Left renal cortex interstitium (tissue), 4 donors: ENCODE measurements at places on chromosomes 13 and 19.
A peak's percentile ranks its signal among the peaks of the same experiment; 100 is the strongest.

DNA sequence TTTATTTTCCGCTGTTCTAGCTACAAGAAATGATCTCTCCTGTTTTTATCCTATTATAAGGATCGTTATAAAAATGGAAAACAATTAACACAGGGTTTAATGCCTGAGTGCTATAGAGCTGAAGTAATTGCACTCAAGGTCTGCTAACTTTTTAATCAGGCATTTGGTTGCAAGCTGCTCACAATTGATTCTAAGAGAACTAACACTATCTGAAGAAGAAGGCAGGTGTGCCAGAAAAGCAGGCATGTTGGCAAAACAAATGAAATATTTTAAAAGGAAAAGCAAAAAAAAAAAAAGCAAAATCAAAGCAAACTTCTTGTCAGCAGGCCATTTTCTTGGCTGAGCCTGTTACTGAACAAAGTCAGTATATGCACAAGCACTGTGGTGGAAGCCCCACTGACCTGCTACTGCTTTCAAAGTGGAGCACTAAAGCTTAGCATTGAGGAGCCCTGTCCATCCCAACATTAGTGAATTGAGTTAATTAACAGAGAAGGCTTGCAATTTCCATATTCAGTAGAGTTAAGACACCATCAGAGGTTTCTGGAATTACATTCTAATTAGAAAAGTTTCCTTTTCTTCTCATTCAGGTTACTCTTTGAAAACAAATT lies 574.2 kb downstream of the PCDH9 start:
- no peak for DNase-seq

DNA sequence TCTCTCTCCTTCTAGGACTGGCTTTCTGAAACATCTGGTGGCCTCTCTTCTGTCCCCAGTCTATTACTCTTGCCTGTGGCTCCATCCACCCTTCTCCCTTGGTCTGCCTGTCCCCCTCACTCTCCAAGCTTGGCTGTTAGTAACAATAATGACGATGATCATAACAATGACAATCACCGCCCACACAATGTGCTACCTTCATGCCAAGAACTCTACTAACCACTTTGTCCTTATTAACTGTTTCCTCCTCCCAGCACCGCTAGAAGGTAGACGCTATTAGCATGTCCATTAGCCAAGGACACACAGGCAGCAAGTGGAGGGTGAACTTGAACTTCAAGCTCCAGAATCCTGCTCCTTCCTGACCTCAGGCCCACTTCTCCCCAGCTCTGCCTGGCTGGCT lies 2.7 kb downstream of the GYS1 start:
- no peak for DNase-seq

- DNase-seq = no peak
Observed at GRCh38 chr19:32068793-32069192, 276.6 kb upstream of the ZNF507 start.

DNA sequence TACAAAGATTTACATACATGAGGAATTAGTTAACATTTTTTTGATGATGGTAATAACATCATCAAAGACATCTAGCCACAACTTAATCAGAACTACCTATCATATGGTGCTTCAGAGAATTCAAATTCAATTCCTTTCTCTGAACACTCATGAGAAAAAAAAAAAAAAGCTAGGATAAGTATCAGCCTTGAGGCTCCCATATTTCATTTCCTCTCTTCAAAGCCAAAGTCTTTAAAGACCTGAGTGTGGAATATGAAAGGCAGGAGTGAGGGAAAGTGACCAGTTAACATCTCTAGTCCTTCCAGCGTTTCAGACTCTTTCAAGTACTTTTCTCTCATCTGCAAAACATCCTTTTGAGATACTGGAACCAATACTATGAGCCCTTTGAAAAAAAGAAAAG lies 137.5 kb downstream of the DCLK1 start:
- DNase-seq = no peak

DNA sequence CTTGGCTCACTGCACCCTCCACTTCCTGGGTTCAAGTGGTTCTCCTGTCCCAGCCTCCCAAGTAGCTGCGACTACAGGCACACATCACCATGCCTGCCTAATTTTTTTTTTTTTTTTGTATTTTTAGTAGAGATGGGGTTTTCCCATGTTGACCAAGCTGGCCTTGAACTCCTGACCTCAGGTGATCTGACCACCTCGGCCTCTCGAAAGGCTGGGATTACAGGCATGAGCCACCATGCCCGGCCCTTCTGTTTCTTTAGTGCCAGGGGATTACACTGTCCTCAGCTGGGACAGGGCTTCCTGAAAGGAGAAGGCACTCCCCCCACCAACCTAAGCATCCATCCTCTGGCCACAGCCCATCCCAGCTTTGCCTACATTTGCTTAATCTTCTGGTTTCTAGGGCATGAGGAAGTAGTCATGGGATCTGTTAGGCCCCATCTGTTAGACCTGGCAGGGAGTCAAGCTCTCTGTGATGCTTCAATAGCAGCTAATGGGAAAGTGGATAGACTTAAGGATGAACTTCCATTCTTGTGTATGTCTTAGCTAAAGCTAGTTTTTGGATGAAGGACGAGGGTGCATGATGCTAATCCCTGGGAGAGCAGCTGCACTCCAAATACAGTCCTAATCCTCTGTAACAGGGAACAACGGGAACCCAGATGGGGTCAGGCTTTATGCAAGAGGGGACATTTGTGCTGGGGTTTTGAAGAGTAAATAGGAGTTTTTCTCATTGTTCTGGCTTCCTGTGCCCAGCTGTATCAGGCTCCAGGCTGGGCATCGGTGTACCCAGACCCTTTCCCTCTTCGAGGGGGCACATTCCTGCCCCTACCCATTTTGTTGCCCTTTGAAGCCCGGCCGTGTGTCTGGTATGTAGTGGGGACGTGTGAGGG lies 2.6 kb downstream of the VAV1 start:
- no peak for DNase-seq

- no peak for DNase-seq
Observed at GRCh38 chr13:41597348-41598041, 140.1 kb downstream of the RGCC start.

GRCh38 chr13:23629566-23630272 lies 59.5 kb downstream of the TNFRSF19 start:
- DNase-seq = no peak

- no peak for DNase-seq
Observed at GRCh38 chr13:70755456-70755855, 647.2 kb upstream of the KLHL1 start.

DNA sequence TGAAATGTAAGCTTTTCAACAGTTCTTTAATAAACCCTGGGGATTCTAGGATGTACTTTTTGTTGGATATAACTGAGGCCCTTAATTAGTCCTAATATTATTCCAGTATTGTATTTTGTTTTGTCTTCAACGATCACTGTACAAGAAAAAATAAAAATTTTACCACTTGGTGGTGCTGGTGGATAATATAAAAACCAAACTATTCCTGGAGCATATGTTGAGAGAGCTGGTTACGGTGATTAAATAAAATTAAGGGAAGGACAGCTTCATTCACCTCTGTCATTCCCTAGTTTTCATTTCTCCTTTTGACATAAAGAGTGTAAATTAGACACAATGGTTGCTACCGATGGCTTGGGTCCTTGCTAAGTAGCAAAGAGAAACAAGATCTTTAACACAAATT lies 598.6 kb upstream of the PCDH20 start:
- peak; percentile 22 for DNase-seq

GRCh38 chr13:60619461-60619860 lies 222.4 kb downstream of the TDRD3 start:
- no peak for DNase-seq

- DNase-seq = no peak
Observed at GRCh38 chr13:60494296-60494695, 97.3 kb downstream of the TDRD3 start.

- DNase-seq = no peak
Observed at GRCh38 chr13:52812941-52813340, 35.5 kb downstream of the PCDH8 start.

DNA sequence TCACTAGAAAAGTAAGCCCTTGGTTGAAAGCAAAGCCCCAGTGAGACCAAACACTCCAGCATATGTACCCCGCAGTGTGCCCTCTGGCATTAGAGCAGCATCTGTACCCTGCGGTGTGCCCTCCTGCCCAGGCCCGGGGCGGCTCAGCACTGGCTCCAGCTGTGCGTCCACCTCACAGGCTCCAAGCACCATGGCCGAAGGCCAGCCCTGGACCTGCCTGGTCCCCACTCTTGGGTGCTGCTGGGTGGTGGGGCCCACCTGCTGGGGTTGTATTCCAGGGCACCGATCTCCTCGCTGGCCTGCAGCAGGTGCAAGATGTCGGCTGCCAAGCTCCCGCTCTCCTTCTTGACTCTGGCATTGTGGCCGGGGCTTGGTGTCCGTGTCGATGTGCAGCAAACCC lies 230.2 kb downstream of the TUBA3C start:
- DNase-seq = no peak

DNA sequence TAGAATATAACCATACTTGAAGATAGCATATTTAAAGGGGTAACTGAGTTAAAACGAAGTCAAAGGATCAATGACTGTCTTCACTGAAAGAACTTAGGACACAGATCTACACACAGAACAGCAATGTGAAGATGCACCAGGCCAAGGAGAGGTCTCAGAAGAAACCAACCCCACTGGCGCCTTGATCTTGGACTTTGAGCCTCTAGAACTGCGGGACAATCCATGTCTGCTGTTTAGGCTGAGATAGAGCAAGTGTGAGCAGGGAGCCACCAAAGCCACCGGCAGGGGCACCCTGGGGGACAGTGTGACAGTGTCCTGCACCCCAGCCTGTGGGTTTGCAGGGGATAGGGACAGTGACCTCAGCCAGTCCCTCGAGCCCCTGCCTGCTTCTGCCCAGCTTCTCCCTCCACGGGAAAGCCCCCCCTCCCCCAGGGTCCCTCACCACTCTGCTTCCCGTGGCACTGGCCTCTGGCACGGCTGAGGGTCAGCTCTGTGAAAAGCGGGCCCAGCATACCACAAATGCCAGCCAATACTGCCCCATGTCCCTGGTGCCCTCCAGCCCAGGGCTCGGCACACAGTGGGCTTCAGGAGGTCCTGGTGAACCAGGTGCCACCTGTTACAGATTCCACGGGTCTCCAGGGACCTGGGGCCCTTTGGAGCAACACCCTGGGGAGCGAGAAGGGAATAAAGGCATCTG lies 40.8 kb downstream of the KLF2 start:
- no peak for DNase-seq

DNA sequence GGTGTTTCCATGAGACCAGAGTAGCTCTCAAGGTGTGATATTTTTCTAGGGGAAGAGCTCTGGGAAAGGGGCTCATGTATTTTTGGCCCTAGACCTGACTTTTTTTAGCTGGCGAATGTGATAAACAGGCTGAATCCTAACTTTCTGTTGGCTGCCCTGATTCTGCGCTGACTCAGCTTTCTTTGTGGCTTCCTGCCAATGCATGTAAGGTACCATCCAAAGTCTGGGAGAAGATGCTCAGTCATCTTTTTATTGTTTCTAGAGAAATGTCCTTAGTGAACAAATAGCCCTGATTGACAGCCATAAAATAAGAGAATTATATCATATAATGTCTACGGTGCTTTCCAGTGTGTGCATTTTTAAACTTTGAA lies 113.6 kb upstream of the MBNL2 start:
- DNase-seq = no peak

DNA sequence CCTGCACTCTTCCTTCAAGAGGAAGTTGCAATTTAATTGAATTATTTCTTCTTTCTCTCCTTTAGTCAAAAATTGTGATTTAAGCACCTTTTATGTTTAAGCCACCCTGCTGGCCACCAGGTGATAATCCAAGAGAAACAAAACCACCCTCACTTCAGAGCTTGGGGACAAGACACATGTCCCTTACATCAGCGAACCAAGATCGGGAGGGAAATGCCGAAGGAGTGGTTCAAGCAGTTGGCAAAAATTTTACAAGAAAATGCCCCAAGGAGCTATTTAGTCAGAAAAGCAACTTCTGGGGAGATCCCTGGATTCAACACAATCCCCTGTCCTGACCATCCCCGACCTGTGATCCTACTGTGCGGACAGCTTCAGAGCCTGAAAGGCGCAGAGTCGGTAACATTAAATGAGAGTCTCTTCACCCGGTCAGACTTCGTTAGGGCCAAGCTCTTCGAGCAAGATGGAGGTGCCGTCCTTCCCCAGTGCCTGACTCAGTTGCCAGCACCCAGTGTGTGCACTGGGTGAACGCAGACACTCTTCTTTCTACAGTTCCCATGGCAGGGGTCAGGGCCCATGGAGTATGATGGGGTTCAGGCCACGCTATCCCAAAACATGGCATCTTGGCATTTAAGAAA lies 78.6 kb upstream of the TM9SF2 start:
- DNase-seq = no peak

DNA sequence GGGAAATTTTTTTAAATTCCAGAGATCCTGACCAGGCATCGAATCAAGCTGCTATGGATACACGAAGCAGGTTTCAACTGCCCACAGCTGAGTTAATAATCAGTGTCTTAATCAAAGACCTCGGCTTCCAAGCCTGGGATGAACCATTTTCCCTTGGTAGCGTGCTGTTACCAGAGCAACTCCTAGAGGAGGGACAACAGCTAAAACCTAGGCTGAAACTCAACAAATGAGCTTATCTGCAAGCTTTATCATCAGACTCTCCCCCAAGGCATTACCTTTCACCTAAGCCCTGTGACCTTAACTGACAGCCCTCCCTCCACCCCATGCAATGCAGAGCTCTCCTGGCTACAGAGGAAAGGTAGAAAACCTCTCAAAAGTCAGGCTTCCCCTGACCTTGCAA lies 39.7 kb downstream of the RCBTB1 start:
- DNase-seq = no peak
